ENCODE measurements at places on chromosomes 1 and 21.

- no peak for DNase-seq
Measured at GRCh38 chr1:39238476-39238875, 34.0 kb downstream of the MACF1 start.

- no peak for DNase-seq
Measured at GRCh38 chr1:224726441-224727182, 110.5 kb downstream of the CNIH3 start.

- DNase-seq: no peak
Measured at GRCh38 chr21:45408271-45408791, 3.4 kb downstream of the COL18A1 start.

GRCh38 chr1:81325397-81325796 is 475.3 kb upstream of the ADGRL2 start:
- no peak for DNase-seq

GRCh38 chr21:34582506-34583150 is 32.3 kb downstream of the RCAN1 start:
- DNase-seq: peak; percentile 58

- no peak for DNase-seq
Measured at GRCh38 chr1:6888268-6888667, 103.0 kb downstream of the CAMTA1 start.

DNA sequence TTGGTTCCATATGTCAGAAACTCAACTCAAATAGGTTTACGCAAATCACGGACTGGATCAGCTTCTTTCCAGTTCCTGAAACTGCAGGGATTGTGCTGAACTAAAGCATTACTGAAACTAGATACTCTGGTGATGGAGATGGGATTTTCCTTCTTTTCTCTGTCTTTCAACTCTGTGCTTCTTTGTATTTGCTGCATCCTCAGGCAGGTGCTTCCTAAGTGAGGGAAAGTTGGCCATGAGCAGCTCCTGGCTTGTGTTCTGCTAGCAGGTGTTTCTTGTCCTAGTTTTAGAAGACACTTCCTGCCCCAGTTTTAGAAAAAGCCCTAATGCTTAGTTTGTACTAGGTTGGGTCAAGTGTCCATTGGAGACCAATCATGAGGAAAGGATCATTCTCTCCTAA is 86.7 kb upstream of the USP24 start:
- DNase-seq: no peak

GRCh38 chr1:156025876-156026275 is 5.1 kb upstream of the SSR2 start:
- peak; percentile 84 for DNase-seq

- no peak for DNase-seq
Measured at GRCh38 chr1:223183268-223183862, 40.3 kb upstream of the TLR5 start.

Measured in iPS-NIHi11 (cell line).